ENCODE measurements at places on chromosomes 7 and 10.

GRCh38 chr10:125006921-125007426 lies 65.1 kb downstream of the ZRANB1 start:
- DNase-seq = peak; percentile 83

- no peak for DNase-seq
These were observed 172.7 kb upstream of the TMEM229A start for GRCh38 chr7:124205526-124205925.

DNA sequence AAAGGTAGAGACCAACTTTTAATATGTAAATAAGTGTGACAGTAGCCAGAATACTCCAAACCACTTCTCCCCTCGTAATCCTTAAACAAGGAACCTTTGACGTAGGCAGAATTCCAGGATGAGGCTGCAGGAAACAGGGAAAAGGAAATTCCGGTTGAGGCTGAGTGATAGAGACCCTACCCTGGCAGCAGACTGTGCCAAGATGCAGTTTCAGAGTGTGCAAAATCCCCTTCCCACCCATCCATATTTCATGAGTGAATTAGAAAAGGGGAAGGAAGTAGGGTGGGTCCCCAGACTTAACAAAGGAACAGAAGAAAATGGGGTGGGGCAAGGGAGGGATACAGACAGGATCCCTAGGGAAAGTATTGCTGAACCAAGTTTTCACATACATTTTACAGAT lies 143.0 kb downstream of the RAPGEF5 start:
- DNase-seq = no peak

- DNase-seq = peak; percentile 69
These were observed 214.9 kb downstream of the CREB5 start for GRCh38 chr7:28627263-28627653.

- no peak for DNase-seq
These were observed 67.5 kb downstream of the DNAJC12 start for GRCh38 chr10:67770537-67770936.

DNA sequence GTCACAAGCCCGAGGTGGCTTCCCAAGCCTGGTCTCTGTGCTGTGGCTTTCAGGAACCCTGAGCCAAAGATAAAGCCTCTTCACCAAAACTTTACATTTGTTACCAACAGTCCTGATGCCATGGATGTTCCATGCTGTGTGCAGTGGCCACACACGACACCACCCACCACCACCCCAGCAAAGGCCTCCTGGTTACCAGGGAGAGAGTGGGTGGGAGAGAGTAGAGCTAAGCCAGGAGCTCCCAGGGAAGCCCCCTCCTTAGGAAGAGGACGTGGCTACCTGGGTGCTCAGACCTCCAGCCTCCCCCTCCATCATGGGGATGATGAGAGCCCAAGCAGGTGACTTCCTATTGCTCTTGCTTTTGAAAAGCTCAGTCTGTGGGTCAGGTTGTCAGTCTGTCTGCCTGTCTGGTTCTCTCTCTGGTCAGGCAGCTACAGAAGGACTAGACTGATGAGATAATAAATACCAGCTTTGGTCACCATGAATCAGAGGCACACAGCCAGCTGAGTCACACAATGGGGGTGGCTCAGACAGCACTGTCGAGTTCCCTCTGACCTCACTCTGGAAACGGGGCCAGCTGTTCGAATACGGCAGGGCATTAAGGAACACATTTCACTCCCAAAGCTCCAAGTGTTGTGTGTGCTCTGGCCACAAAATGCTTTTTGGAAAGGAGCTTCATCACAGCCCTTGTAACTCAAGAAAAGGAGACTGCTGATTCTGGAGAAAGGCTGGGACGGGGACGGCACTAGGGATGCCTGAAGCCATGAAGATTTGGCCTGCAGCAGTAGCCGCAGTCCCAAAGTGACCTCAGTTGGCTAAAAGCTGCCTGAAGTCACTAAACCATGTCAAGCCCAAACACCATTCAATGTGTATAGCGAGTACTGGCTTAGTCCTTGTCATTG lies 166.0 kb downstream of the FANK1 start:
- DNase-seq = peak; percentile 92

GRCh38 chr7:2488272-2488645 lies 12.1 kb upstream of the GRIFIN start:
- no peak for DNase-seq

GRCh38 chr10:69716711-69717560 lies 84.8 kb upstream of the COL13A1 start:
- DNase-seq = no peak

DNA sequence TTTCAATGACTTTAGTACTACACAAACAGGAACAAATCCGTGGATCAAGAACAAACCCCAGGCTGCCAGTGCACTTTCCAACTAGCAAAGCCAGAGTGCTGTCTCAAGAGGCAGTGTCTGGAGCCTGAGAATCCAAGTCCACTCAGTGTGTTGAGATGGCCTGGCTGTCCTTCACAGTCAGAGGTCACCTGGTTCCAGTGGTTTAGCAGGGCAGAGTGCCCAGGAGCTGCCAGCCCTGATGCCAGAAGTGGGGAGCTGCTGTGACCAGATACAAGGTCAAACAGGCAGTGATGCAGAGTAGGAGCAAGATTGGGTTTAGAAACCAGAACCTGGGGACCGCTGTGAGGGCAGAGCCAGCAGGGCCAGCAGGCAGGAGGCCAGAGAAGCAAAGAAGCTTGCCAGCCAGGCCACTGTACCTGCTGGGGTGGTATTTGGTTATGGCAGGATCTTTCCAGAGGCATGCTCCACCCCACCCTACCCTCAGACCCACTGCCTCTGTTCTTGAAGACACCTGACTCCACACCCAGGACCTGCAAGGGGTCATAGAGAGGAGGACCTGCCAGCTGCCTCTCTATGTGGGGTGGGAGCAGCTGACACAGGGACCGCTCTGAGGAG lies 35.6 kb upstream of the C10orf90 start:
- no peak for DNase-seq

GRCh38 chr10:49827297-49827696 lies 65.2 kb upstream of the OGDHL start:
- no peak for DNase-seq
